ENCODE measurements at places on chromosomes 3 and 15.

DNA sequence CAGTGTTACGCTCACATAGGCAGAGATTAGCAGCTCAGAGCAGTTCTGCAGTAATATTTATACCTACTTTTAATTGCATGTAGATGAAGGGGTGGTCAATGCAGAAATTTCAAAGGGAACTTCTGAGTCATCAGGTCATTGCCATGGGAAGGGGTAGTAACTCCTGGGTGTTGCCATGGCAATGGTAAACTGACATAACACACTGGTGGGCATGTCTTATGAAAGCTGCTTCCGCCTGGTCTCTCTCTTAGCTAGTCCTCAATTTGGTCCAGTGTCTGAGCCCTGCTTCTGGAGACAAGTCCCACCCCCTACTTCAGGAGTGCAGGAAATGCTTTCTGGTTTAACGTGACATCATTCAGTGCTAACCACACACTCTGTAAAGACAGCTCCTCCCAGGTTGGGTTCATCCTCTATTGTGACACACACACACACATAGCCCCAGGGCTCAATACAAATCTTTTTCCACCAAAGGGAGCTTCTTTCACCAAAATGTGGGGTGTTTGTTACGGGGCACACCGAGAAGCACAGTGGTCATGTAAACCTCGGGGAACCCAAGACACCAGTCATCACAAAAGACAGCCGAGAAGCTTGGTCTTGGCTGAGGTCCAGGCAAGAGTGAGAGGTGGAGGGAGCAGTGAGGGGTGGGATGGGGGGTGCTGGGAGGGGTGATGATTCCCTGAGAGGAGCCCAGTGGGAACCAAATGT, 74.5 kb downstream of the TLE3 start:
- peak; percentile 29 for DNase-seq

DNA sequence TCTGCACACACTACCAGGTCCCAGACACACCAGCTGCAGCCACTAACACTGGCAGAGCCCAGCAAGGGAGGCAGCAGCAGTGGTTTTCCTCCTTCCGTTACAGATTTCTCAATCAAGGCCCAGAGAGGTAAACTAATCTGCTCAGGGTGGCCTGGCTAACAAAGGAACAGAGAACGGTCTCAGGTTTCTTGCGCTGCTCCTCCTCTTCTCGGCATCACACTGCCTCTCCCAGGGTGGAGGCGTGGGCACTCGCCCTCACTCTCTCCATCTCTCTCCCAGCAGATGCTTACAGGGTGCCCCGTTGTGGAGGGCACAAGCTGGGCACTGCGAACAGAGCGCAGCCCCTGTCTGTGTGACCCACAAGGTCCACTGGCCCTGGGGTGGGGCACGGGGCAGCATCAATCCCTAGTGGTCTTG, 228.7 kb downstream of the VPS13C start:
- no peak for DNase-seq

DNA sequence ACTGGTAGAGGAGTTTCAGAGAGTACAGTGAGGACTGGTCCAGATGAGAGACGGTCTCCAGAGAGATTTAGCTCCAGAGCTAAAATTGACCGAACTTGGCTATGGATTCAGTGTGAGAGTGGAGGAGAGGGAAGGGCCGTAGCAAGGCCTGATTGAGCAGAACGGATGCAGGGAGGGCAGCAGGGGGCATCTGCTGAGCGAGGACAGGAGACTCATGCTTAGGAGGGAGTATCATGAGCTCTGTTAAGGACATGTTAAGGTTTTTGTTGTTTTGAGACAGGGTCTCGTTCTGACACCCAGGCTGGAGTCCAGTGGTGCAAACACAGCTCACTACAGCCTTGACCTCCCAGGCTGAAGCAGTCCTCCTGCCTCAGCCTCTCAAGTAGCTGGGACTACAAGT, 7.7 kb upstream of the LMAN1L start:
- no peak for DNase-seq

DNA sequence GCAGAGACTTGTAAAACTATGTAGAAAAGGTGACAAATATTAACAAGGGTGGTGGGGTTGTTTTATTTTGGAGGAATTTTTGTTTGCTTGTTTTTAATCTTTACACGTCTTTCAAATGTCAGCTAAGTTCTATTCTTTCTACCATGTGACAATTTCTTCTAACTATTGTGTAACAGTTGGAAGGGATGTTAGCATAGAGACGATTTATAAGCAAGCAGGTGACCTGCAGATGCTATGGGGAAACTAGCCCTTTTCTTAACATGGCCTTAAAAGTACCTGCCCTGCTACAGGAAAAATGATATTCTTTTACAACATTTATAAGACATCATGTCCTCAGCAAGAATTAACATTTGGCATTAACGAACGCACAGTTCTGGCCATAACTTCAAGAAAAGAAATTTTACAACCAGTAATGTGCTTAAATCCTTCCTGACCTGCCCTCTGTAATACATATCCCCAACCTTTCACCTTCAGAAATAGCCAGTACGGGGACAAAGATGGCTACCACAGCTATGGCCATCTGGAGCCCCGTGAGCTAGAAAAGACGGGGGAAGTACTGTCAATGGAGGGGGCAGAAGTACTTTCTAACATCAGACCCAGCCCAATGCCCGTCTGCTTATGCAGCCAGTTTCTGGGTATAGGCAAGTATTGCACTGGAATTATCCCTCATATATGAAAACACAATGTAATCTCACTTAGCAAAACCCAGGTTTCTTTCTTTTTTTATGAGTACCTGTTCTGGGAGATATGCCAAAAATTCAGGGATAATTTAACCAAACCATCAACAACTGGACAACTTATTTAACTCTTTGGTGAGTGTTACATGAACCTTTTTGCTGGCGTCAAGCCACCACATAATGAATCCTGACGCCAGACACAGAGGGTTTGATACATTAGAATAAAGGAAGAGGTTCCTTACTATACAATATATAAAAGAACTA, 67.7 kb upstream of the NR2F2 start:
- DNase-seq, result no peak

- DNase-seq, result no peak
Measured at GRCh38 chr15:82530006-82530405, 10.3 kb downstream of the RPS17 start.

DNA sequence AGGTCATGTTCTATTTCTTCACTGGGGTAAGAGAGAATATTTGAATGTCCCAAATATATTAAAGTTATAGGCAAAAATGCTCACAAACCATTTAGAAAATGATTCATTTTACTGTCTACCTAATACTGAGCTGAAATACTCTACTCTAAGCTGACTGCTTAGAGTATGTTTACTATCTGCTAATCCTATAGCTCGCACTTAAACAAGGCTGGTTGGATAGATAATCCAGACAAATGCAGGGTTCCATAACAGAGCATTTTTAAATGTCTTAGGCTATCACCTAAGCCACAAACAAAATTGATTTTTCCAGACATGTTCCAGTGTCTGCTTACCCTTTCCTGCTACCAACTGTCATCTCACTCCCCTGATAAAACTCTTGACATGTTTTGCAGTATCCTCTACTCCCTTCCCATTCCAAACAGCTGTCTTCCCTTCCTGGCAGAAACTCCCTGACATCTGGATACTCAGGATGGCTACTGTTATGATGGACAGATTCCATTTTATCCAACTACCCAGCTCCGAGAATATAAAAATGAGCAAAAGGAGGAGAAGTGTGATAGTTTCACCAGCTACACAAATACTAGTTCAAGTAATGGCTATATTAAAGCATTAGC, 1034.7 kb downstream of the FHIT start:
- no peak for DNase-seq

- peak; percentile 58 for DNase-seq
Measured at GRCh38 chr15:64905119-64905831, 6.4 kb upstream of the ANKDD1A start.

DNA sequence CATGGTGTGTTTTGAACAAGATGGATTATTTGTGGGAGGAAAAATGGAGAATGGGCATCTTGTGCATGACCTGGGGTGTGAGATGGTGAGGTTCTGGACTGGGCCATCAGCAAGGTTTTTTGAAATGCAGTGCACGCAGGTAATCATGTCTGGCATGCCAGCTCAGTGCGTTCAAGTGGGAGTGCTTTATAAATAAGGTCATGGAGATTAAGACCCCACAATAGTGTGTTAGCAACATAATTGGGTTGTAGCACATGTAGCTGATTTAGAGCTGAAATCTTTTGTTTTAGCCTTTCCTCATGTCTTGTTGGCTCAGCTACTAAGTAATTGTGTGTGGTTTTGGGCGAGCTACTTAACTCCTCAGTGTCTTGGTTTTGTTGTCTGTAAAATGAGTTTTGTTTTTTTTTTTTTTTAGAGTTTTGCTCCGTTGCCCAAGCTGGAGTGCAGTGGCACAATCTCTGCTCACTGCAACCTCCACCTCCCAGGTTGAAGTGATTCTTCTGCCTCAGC, 3.9 kb upstream of the CACNA1D start:
- no peak for DNase-seq

DNA sequence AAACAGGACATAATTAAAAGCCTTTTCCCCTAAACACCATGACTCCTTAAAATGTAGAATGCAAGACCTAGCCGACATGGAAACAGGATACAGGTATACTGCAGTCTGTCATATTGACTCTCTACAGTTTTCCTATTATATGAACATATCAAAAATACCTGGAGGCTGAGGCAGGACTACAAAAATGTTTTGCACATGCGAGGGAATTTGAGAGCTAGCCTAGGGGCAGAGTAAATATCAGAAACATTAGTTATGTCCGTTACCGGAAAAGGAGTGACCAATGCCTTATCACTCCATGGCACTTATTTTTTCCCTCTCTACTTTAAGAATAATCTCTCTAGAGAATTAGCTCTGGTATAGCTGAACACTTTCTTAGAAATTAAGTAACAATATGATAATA, 732.3 kb downstream of the TUSC7 start:
- DNase-seq, result no peak

GRCh38 chr3:102215166-102215565, 219.6 kb upstream of the ZPLD1 start:
- no peak for DNase-seq

- DNase-seq, result no peak
Measured at GRCh38 chr15:86193716-86194380, 114.2 kb downstream of the AGBL1 start.

DNA sequence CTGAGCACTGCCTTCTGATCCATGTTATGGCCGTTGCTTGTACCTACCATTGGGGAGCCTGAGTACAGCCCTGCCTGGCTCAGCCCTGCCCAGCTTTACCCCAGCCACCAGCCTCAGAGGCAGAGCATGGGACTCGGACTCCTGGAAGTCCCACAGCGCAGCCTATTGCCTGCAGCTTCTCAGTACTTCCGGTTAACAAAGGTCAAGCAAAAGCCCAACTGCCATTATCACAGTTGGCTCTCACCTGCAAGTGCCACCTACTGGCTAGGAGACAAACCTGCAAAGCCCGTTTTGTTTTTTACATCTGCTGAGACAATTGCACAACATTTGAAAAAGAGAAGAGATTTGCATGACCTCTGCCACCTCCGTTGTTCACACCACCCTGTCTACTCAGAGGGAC, 1081.7 kb downstream of the NAALADL2 start:
- DNase-seq, result no peak
